Osteocyte (in vitro differentiated cells): ENCODE measurements at places on chromosomes 5 and 9. TPM values are rescaled to one million over a fixed set of nuclear protein-coding genes. Genes with fewer than 3 reads are reported as not detected.

IGFBPL1 gene
- total RNA-seq = 1.7 and 2.8 TPM in 2 replicates

RASEF gene
- not detected in 2 replicates for total RNA-seq

LEAP2 gene
- 0.78 and 0.91 TPM in 2 replicates for total RNA-seq

ANXA1 gene
- total RNA-seq = 193 and 237 TPM in 2 replicates

CKMT2 gene
- total RNA-seq = not detected in 2 replicates

GRCh38 chr5:111422245-111422644 lies 90.1 kb downstream of the STARD4 start:
- no peak overlapping the region for H3K4me3 ChIP-seq
- H3K4me1 ChIP-seq = no peaks in the 10 kb centered on the region
- H3K27me3 ChIP-seq = no peaks in the 10 kb centered on the region
- H3K36me3 ChIP-seq = no peaks in the 10 kb centered on the region

DNA sequence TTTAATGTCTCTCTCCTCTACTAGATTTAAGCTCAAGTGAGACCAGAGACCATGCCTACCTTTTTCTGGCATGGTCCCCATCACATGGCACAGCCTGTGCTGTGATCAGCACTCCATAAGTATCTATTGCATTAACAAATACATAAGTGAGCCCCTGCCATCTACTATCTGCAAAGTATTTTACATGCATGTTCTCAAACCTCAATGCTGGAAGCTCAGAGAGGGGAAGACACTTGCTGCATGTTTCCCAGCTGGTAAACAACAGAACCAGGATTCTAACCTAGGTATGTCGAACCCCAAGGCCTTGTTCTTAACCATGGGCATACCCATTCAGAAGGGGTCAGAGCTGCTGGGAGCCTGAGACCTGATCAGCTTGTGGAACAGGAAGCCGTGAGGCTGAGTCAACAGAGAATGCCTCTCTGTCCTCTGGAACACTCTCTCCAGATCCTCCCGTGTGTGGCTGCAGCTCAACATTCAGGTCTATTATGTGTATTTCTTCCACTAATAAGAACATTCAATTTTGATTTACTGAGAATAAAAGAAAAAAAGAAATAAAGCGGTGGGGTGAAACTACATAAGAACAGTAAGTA lies 232.5 kb upstream of the MSX2 start:
- no peak overlapping the region for H3K4me3 ChIP-seq
- H3K27ac ChIP-seq = no peak overlapping the region
- H3K4me1 ChIP-seq = peaks cover 1% of the 10 kb centered on the region
- H3K27me3 ChIP-seq = peaks cover 11% of the 10 kb centered on the region
- H3K36me3 ChIP-seq = no peaks in the 10 kb centered on the region
- DNase-seq = no peak

DNA sequence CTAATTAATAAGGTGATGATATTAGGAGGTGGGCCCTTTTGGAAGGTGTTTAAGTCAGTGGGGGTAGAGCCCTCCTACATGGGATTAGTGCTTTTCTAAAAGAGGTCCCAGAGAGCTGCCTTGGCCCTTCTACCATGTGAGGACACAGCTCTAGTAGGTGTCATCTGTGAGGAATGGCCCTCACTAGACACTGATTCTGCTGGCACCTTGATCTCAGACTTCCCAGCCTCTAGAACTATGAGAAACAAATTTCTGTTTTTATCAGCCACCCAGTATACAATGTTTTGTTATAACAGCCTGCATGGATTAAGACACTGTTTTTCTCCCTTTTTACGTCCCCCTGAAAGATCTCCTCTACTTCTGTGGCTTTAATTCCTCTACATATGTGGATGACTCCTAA lies 31.6 kb downstream of the ACER2 start:
- H3K4me3 ChIP-seq = no peak overlapping the region
- no peaks in the 10 kb centered on the region for H3K36me3 ChIP-seq
- H3K27ac ChIP-seq = no peak overlapping the region
- DNase-seq = no peak
- no peaks in the 10 kb centered on the region for H3K27me3 ChIP-seq

- H3K4me1 ChIP-seq = peaks cover 18% of the 10 kb centered on the region
- no peak for DNase-seq
- no peak overlapping the region for H3K27ac ChIP-seq
- no peaks in the 10 kb centered on the region for H3K27me3 ChIP-seq
- H3K4me3 ChIP-seq = no peak overlapping the region
- H3K36me3 ChIP-seq = peaks cover 19% of the 10 kb centered on the region
Measured at GRCh38 chr5:172944741-172945140, 14.5 kb upstream of the RPL26L1 start.

- DNase-seq = no peak
- no peaks in the 10 kb centered on the region for H3K27me3 ChIP-seq
- no peaks in the 10 kb centered on the region for H3K36me3 ChIP-seq
- no peak overlapping the region for H3K27ac ChIP-seq
- H3K4me1 ChIP-seq = no peaks in the 10 kb centered on the region
Measured at GRCh38 chr5:63570752-63571151, 391.5 kb downstream of the HTR1A start.
